ENCODE measurements at places on chromosomes 2 and 18.

DNA sequence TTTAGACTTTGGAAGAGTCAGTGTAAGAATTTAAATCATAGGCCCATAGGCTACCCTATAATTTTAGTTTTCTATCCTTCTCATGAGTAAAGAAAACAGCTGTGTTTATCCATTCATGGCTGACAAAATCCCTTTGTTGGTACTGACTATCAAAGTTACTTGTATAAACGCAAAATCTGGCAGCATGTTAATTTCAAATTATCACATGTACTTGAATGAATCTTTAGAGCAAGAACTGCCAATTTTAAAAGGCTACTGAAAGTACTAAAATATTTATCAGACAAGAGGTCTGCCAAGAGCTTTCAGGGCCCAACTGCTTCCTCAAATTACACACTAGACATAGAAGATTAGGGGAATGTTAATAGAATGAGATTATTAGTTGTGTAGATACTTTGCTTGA is 66.6 kb downstream of the MYL12B start:
- no peak for DNase-seq

- DNase-seq, result no peak
Observed at GRCh38 chr18:48126240-48126639, 195.8 kb upstream of the SMAD2 start.

GRCh38 chr2:36490749-36491148 is 107.2 kb downstream of the FEZ2 start:
- no peak for DNase-seq

DNA sequence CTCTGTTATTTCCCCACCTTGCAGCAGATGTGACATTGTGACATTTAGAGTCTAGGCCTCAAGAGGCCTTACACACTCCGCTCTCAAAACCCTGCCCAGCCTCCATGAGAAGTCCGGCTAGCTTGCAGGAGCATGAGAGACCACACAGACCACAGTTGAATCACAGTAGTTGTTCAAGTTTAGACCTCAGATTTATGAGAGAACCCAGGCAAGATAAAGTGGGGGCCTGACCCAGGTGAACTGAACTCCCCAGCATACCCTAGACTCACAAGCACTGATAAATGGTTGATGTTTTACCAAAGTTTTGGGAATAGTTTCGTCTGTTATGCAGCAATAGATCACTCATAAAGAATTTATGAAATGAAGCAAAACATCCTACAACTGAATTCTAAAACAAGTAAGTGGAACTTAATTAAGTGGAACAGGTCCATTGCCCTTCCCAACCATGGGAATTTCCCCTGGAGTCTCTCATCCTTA is 4.7 kb upstream of the STAT1 start:
- no peak for DNase-seq

DNA sequence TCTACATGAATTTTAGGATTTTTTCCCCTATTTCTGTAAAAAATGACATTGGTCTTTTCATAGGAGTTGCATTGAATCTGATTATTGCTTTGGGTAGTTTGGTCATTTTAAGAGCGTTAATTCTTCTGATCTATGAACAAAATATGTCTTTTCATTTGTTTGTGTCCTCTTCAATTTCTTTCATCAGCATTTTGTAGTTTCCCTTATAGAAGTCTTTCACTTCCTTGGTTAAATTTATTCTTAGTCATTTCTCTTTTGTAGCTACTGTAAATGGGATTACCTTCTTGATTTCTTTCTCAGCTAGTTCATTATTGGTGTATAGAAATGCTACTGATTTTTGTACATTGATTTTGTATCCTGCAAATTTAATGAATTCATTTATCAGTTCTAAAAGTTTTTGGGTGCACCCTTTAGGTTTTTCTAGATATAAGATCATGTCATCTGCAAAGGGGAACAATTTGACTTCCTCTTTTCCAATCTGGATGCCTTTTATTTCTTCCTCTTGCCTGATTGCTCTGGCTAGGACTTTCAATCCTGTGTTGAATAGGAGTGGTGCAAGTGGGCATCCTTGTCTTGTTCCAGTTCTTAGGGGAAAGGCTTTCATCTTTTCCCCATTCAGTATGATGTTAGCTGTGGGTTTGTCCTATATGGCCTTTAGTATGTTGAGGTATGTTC is 36.6 kb upstream of the AAK1 start:
- DNase-seq, result no peak

DNA sequence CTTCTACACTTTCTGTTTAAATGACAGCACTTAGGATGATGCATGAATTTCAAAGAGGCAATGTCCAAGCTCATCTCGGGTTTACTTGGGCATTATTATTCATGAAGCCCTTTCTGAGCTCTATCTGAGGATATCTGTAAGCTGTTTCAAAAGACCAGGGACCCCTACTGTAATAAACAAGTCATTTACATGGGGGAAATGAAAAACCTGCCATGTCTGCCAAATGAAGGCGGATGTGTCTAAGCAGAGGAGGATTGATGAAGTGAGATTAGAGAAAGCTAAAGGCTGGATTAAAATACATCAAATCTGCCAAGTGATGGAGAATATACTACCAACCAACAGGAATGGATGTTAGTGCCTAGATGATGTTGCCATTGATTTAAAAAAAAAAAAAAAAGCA is 64.5 kb downstream of the SUCLG1 start:
- DNase-seq, result no peak

- DNase-seq, result no peak
Observed at GRCh38 chr2:45879406-45879805, 227.9 kb downstream of the PRKCE start.

- DNase-seq, result no peak
Observed at GRCh38 chr2:8169443-8169842, 512.4 kb upstream of the ID2 start.

GRCh38 chr18:27847412-27847811 is 329.5 kb downstream of the CDH2 start:
- DNase-seq, result no peak

DNA sequence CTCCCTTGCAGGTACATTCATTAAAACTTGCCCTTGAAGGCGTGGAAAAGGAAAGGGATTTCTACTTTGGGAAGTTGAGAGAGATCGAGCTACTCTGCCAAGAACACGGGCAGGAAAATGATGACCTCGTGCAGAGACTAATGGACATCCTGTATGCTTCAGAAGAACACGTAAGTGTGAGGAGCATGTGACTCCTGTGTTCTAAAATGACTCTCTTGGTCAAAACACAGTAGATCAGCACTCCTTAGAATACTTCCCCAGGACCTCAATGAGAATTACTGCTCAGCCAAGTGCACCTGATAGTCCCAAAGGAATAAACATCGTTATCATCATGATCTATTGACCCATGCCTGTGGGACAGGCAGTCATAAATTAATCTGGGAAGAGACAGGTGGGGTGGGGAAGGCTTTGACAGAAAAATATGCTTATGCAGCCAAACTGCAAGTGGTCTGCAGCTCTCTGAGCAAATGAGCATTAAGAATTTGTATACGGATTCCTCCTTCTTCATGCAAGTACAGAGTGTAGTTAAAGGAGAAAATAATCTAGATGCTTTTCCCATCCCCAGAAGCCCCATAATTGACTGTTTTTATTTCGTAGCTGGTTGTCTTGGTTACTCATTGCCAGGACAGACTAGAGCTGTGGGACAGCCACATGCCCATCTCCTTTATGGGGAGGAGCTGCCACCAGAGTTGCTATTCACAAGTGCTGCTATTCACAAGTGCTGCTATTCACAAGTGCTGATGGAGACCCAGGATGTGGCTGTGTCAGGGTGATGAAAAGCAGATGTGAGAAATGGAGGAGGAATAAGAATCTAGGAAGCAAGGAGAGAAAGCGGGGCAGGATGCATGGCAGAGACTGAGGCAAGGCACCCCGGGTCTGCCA is 91.0 kb downstream of the MAPRE2 start:
- DNase-seq, result no peak

GRCh38 chr18:58723810-58724602 is 52.7 kb downstream of the MALT1 start:
- DNase-seq, result no peak

GRCh38 chr2:148926291-148926961 is 51.4 kb downstream of the KIF5C start:
- peak; percentile 44 for DNase-seq

DNA sequence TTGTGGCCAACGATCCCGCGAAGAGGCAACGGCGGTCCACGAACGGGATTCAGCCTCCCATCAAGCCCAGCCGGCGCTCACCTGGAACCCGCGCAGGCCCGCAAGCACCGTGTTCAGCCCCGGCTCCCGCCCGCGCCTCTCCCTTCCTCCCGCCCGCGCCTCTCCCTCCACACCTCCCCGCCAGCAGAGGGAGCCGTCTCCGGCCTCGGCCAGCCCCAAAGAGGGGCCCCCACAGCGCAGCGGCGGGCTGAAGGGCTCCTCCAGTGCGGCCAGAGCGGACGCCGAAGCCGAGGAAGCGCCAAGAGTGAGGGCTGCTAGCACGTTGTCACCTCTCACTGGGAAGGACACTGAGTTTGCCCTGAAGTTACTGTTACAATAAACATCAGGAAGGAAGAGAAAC is 55.3 kb upstream of the LAPTM4A start:
- DNase-seq, result no peak

GRCh38 chr2:63818271-63818670 is 23.4 kb upstream of the UGP2 start:
- no peak for DNase-seq

DNA sequence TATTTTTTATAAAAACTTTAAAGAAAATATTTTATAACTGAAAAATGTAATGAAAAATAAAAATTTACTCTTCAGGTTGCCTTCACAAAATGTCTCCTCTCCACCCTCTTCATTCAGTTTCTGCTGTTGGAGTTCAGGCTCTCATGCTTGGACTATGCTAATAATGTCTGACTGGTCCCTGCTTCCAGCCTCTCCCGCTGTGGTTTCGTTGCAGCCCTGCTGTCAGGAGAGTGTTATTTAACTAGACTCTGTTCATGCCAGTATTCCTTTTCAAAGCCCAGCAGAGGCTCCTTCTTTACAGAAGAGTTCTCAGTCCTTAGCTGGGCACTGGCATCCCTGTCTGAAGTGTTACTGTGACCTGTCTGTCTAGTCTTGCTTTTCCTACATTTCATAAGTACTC is 40.4 kb downstream of the CLIP4 start:
- no peak for DNase-seq

DNA sequence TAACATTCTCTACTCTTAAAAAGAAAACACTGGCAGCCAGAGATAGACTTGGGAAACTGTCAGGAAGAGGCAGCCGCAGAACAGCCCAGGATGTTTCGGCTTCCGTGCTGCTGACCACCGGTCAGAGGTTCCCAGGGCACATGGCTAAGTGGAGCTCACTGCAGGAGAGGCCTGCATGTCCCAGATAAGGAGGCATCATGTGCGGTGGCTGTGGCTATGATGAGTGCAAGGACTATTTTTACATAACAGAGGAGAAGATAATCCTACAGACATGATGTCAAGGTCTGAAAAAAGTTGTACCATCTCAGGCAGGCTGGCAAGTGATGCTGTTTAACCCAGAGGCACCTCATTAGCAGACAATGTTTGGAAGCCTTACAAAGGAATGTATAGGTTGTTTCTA is 252.3 kb downstream of the CYRIA start:
- no peak for DNase-seq

- no peak for DNase-seq
Observed at GRCh38 chr2:29570539-29570938, 350.8 kb downstream of the ALK start.

DNA sequence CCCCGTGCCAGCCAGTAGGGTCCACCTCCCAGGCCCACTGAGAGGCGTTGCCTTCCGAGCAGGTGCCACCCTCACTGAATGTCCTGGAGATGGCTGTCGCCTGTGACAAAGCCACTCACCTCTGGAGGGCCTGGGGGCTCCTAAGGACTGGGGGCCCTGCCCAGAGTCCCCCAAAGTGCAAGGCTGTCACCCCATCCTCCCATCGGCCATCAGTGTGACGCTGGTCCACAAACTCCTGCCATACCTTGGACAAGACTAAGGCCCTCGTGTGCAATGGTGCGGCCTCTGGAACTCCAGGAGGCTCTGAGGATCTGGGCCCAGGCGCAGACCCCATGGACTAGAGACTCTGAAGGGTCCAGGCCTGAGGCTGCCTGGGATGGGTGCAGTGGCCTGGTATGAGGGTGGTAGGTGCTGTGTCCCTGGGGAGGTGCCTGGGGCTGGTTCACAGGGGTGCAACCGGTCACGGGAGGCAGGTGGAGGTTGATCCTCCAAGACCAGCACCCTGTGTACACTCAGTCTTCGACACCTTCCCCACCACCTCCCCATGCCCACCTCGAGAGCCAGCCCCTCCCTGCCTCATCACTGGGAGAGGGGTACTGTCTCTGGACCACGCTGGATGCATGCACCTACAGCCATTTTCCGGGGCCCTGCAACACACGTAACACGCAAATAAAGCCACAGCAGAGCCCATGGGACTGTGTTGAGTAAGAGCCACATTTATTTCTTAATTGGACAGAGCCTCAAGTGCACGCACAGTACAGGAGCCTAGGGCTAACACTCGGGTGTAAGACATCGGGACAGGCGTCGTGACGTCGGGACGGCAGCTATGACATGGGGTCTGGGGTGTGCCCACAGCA is 21.6 kb downstream of the AQP12A start:
- no peak for DNase-seq

DNA sequence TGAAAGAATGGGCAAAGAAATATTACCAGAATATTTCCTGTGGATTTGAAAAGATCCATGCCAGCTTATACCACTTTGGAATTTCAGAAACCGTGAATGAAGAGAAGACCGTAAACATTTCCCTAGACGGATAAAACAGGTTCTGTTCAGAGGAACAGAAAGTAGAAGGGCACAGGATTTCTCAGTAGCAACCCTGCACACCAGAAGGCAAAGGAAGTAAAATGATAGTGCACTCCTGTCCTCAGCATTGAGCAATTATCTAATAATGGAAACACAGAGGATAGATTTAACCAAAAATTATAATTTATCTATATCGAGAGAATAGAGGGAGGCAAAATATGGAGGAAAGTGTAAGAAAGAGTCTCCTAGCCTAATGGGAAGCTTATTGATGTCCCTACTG is 87.0 kb upstream of the ITGA6 start:
- no peak for DNase-seq

GRCh38 chr18:48832938-48833700 is 117.6 kb downstream of the SMAD7 start:
- DNase-seq, result peak; percentile 44

DNA sequence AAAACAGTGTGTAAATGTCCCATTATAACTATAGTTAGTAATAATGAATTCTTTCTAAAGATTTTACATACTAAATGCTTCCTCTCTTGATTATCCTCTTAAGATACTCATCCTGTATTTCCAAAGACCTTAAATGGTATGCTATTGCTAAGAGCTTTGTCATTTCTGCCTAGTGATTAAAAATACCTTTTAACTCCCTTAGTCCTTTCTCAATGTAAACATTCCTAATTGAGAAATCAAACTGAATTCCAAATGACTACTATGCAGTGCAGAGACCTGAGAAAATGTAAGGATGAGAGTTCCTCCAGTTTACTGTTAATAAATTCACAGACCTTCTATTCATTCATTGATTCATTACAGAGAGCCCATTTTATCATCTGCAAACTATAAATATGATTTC is 86.9 kb downstream of the SOS1 start:
- no peak for DNase-seq

DNA sequence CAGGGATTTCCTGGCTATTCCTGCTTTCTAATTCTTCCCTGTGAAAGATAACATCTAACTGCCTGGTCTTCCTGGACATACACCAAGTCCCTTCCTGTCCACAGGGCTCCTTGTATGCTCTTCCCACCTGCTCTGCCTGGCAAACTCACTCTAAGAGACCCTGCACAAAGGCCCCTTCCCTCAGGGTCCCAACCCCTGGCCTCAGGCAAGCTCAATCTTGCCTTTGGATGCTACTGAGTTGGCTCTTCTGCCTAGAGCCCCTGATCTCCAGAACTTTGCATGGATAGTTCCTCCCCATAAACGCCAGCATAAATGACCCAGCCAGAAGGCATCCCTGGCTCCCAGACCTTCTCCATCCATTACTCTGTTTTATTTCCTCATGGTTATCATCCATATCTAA is 98.3 kb upstream of the OTOS start:
- DNase-seq, result no peak

- DNase-seq, result no peak
Observed at GRCh38 chr2:165891345-165891744, 62.2 kb downstream of the TTC21B start.
